ENCODE measurements at places on chromosomes 5 and 9.

DNA sequence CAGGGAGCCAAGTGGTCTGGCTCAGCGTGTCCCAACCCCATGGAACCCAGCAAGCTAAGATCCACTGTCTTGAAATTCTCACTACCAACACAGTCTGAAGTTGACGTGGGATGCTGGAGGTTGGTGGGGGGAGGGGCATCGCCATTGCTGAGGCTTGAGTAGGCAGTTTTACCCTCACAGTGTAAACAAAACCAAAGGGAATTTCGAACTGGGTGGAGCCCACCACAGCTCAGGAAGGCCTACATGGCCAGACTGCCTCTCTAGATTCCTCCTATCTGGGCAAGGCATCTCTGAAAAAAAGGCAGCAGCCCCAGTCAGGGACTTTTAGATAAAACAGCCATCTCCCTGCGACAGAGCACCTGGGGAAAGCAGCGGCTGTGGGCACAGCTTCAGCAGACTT is 17.1 kb upstream of the FBXL17 start:
- no peak for DNase-seq

DNA sequence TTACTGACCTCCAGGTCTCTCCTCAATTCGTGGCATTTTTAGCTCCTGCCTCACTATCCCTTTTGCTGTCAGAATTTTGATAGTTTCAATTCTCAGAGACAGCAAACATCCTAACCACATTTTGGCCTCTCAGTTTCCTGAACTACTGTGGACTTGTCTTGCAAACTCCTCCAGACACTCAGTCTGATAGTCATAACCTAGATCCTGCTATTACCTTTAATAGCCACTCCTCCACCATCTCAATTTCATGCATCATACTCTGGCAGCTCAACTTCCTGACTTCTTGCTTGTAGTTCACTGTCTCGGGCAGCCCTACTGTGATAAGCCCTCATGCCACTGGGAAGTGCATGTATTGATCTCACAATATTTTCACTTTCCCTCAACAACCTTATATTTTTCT is 481.8 kb upstream of the CDH18 start:
- DNase-seq: no peak

- DNase-seq: no peak
Observed at GRCh38 chr9:77606526-77606925, 41.6 kb downstream of the GNA14 start.

DNA sequence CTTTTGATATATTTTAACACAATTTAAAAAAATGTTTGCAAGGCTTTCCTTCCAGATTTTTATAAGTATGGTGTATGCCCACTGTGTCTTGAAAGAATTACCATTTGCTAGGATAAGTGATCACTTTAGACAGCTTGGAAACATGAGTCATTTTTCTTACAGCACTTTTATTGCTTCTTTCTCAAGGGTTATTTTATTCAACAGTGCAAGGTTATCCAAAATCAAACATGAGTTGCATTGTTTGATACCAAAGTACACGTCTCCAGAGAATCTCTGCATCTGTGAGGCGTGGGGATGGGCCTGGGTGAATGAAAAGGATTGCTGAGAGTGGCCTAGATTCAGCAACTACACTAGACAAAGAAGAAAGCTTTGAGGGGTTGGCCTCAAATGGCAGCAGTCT is 329.6 kb downstream of the ADAMTS6 start:
- DNase-seq: no peak

GRCh38 chr5:45793638-45794532 is 97.7 kb upstream of the HCN1 start:
- no peak for DNase-seq

- DNase-seq: no peak
Observed at GRCh38 chr5:67038817-67039603, 157.6 kb downstream of the CD180 start.

- DNase-seq: no peak
Observed at GRCh38 chr5:42429694-42430093, 6.5 kb downstream of the GHR start.

DNA sequence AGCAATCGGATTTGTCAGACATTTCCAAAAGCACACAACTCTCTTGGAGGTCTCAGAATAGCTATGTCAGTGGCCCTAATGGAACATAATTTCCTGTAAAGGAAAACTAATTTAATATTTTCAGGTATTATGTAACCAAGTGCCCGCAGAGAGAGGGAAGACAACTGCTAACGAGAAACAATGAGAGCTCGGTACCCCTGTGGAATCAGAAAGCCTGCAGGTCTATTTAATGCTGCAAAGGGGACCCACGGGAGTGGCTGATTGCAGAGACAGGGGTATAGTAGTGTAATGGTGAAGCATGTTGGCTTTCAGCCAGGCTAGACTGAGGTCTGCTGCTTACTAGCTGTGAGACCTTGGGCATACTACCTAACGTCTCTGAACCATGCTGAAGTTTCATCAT is 508.1 kb upstream of the BRINP1 start:
- no peak for DNase-seq

- peak; percentile 62 for DNase-seq
Observed at GRCh38 chr5:115461506-115462290, 82.9 kb downstream of the FEM1C start.

DNA sequence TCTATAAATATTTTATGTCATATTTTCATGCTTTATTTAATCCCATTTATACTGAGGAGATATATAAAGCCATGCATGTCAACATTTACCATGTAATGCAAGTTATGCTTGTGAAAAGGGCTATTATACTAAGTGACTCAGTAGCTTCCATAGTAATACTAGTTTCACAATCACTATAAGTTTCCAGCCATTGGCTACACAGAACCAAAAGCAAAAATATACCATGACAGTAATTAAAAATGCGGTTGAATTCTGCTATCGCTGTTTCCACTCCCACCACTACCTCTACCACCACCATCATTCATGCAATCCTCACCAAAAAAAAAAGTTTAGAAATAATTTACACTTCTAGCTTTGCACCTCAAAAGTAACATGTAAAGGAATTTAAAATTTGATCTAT is 60.2 kb downstream of the MLLT3 start:
- DNase-seq: no peak

GRCh38 chr5:173316339-173317020 is 11.7 kb downstream of the STC2 start:
- no peak for DNase-seq

- DNase-seq: no peak
Observed at GRCh38 chr5:39363217-39363616, 1.1 kb downstream of the C9 start.

DNA sequence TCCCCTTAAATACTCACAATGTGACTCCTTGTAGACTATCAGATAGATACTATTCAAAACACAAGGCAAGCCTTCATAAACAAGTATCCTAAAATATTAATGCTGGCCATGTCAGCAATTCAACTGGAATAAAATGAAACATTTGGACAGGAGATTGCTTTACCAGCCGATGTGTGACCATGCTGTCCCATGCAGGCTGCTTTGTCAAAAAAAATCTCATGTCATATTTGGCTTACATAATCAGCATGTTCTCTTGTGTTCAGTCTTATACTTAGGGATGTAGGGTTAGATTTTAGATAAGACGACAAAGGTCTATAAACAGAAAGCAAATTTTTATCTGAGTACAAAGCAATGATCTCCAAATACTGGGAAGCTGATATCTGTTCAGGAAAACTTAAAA is 108.5 kb downstream of the NR6A1 start:
- DNase-seq: no peak

DNA sequence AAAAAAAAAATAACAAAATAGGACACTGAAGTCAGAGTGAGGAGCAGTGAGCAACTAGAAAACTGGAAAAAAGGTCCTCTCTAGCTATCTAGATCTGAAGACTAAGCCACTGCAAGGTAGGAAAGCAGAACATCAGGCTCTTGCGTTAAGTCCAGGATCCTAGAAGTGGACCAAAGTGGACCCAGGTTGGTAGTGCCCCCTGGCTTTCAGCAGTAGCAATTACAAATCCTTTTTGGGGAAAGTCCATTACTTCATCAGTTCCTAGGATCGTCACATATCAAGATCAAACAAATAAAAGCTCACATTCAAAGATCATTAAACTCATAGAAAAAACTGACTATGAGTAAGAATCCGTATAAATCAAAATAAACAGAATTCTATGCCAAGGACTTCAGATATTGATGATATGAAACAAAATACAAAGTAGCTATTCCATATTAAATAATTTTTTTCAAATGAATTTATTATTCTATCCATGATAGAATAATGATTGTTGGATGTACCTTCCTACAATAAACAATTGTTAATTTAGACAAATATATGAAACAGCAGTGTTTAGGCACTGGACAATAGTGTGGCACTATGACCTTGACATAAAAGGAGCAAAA is 6.5 kb upstream of the RICTOR start:
- peak; percentile 54 for DNase-seq

DNA sequence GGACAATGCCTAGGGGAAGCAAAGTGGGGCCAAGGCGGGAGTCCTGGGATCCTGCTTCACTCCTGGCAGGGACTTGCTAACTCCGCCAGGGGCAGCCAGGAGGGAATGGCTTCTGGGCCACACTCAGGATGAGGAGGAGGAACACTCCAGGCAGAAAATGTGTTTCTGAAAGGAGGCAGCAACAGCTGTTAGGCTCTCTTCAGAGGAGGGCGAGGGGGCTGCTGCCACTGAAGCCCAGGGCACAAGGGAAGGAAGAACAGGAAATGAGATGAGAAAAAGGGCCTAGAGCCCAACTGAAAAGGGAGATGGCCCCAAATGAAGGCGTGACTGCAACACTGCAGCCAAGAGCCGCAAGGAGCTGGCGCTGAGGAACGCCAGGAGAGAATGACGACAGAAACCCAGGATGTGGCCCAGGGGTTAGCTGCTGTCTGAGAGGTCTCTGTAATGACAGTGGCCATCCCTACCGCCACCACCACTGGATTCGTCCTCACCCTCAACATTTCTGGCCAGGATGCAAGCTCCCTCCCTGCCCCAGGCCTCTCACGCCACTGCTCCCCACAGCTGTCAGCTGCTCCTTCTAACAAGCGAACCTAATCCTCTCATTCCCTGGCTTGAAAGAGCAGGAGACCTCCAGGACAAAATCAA is 15.8 kb downstream of the PSMB7 start:
- no peak for DNase-seq

GRCh38 chr5:120007598-120007997 is 378.2 kb downstream of the FAM170A start:
- no peak for DNase-seq

GRCh38 chr5:61701877-61702602 is 370.0 kb downstream of the ZSWIM6 start:
- no peak for DNase-seq

DNA sequence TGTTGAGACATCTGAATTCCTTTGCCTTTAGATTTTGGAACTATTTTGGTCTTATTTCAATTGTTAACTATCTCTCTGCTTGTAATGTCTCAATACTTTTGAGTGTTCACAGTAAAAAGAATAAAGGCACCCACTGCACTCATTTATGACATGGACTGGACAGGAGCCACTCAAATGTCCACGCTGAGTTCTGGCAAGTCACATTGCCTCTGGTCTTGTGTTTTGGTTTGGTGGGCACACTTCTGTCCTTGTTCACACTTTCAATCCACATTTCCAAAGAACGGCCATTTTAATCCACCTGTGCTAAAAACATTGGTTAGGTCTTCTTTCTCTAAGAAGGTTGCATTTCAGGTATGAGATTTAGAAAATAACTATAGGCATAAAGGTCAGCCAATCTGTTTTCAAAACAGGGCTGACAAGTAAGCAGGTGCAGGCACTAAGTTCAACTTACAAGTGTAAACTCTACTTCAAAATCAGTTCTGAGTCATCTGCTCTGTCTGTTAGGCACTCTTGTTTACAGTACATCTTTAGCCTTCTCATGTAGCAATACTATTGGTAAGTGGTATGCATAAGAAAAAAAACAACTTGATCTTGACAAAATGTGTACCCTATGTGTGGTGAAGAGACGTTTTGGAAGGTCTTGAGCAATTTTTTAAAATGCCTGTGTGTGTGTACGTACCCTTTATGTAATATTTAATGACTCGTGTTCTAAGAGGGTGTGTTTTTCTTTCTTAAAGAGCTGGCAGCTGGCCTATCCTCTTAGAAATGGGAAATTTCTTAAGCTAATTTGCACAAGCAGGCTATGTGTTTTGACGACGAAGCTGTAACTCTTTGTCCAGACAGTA is 31.5 kb upstream of the ZFAND5 start:
- DNase-seq: no peak

- no peak for DNase-seq
Observed at GRCh38 chr5:134252671-134253070, 26.8 kb upstream of the PPP2CA start.

GRCh38 chr5:1103505-1104326 is 8.1 kb downstream of the SLC12A7 start:
- DNase-seq: peak; percentile 36

- no peak for DNase-seq
Observed at GRCh38 chr9:113337714-113338113, 2.4 kb downstream of the WDR31 start.

DNA sequence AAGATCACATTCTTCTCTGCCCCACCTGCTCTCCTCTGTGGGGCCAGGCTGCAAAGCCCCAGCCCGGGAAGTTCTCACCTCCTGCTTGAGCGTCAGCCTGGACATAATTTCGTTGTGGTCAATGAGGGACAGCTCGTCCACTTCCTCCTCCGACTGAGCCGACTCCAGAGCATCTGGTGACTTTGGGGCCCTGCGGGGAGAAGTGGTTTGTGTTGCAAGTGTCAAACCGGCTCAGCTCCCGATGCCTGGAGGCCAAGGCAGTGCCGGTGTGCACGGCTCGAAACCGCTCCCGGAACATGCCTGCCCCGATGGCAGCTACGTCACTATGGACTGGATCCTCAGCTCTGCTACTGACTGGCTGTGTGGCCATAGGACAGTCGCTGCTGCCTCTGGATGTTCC is 52.8 kb downstream of the PRRT1B start:
- DNase-seq: no peak

DNA sequence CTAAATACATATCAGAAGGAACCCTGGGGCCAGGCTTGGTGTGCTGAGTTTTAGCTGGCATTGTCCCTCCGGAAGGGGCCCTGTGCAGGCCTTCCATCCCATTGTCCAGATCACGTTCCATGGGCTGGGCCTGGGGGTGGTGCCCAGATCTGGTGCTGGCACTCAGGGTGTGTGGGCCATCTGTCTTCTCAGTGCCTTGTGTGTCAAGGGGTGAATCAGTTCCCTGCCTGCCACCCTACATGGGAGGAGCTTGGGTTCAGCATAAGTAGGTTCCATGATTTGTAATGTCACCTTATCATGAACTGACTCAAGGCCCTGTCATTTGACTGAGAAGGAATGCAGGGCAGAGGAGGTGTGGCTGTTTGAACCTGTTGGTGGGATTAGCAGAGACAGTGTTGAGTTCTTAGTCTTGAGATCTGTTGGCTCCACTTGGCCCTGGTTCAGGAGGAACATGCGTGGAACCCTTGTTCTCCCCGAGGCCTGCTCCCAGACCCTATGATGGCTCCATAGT is 176.8 kb downstream of the MACROH2A1 start:
- DNase-seq: peak; percentile 14

- DNase-seq: no peak
Observed at GRCh38 chr5:150142959-150143349, 12.7 kb downstream of the PDGFRB start.

- no peak for DNase-seq
Observed at GRCh38 chr9:752201-752600, 89.3 kb upstream of the DMRT1 start.

GRCh38 chr5:37568018-37568753 is 189.1 kb downstream of the WDR70 start:
- no peak for DNase-seq
